ENCODE measurements at places on chromosomes 16 and 17.

- DNase-seq = no peak
Measured at GRCh38 chr16:56340416-56340815, 84.9 kb downstream of the AMFR start.

GRCh38 chr17:353213-353837 lies 718 bp upstream of the RPH3AL start:
- DNase-seq = peak; percentile 77

DNA sequence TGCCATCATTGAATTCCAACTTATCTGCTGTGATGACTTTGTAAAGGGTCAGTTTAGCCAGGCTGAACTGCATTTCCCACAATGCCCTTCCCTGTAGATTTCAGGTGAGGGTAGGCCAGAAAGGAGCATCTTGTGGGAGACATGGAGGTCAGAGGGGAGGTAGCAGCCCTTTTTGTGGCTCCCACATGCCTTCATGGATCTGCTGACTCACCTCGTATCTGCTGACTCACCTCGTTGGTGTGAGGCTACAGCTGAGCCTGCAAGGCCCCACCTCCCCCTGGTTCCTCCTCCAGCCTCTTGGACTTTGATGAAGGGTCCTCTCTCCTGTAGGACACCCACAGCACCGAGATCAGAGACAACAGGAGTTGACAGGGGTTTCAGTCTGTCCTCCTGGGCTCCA lies 102.5 kb downstream of the SALL1 start:
- DNase-seq = no peak

GRCh38 chr17:57920916-57921703 lies 34.1 kb downstream of the CUEDC1 start:
- no peak for DNase-seq

DNA sequence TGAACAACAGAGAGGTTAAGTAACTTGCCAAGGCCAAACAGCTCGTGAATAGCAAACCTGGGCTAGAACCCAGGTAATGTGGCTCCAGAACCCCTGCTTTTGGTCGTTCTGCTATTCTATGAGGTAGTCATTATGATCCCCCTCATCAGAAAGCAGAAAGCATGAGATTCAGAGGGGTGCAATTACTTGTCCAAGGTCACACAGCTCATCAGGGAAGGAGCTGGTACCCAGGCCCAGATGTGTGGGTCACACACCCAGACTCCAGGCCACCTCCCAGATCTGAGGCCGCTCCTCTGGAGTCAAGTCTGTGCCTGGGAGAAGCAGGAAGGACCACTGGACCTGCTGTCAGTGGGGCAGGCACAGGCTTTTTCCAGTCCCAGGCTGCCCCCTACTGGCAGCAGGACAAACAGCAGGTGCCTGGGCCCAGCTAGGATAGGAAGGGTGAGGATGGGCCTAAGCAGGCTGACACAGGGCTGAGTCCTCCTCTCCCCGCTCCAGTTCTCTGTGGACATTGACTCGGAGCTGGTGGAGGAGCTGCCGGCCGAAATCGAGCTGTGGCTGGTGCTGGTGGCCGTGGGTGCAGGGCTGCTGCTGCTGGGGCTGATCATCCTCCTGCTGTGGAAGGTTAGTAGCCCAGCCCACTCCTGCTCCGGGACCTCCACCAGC lies 7.8 kb upstream of the PDK2 start:
- peak; percentile 61 for DNase-seq

GRCh38 chr16:3872216-3872895 lies 8.2 kb downstream of the CREBBP start:
- no peak for DNase-seq

Data from NCI-H2171 treated with DMSO at 0.1 percent for 48 hours (cell line).